Vagina (tissue), 2 donors: ENCODE measurements at places on chromosomes 2 and 18.

DNA sequence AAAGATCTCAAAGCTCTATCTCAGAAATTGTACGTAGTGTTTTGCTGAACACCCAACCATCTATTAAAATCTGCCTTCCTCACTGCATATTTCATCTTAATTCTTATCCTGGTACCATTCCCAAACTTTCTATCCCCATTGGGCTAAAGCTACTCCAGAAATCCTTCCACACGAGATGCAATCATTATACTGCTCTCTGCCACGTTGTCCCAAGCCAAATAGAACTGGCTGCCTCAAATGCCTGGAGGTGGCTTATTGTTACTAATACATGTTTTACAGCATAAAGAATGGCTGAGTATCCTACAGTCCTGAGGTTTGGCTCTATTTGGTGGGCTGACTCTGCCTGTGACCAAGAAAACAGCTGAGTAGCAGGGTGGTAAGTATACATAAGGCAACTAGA, 306.0 kb upstream of the ACVR2A start:
- no peak for DNase-seq
- H3K27ac ChIP-seq = no peak overlapping the region
- H3K4me3 ChIP-seq = no peak overlapping the region
- peaks cover 3% of the 10 kb centered on the region for H3K4me1 ChIP-seq
- no peaks in the 10 kb centered on the region for H3K36me3 ChIP-seq

DNA sequence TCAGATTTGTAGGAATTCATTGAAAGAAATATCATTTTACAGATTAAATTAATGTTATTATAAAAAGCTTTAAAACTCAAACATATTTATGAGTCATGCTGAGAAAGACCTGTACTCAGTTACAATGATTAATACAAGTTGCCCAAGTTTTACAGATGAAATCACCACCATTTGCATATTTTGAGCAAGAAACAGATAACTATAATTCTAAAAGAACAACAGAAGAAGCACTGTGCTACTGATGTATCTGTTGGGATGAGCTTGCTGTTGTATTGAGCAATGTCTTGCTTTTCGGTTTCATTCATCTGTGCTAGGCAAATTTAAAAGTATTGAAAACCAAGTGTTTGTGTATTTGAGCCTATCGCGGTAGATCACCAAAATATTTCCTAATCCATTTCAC, 1589.1 kb upstream of the ZEB2 start:
- H3K4me1 ChIP-seq = no peaks in the 10 kb centered on the region
- no peaks in the 10 kb centered on the region for H3K27me3 ChIP-seq
- H3K36me3 ChIP-seq = no peaks in the 10 kb centered on the region
- DNase-seq = no peak
- H3K4me3 ChIP-seq = no peak overlapping the region

DNA sequence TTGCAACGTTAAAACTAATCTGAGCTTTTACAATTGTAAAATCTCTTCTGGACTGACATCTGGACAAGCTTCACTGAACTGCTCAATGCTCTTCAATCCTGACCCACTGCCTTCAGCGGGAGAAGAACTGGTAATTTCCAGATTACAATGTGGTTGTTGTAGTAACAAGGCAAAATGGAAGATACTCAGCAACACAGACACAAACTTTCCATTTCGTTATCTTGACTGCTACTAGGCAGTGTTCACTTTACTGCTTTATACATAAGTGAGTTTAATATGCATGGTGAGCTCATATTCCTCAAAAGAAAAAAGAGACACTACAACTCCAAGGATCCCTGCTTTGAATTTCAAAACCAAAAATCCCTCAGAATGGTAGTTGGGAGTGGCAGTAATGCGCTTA, 51.9 kb downstream of the GRB14 start:
- no peak overlapping the region for H3K4me3 ChIP-seq
- H3K4me1 ChIP-seq = no peaks in the 10 kb centered on the region
- no peaks in the 10 kb centered on the region for H3K27me3 ChIP-seq
- no peak overlapping the region for H3K27ac ChIP-seq
- no peaks in the 10 kb centered on the region for H3K36me3 ChIP-seq

GRCh38 chr2:55425431-55425831, 5.8 kb upstream of the CCDC88A start:
- H3K27ac ChIP-seq = no peak overlapping the region
- H3K27me3 ChIP-seq = no peaks in the 10 kb centered on the region
- H3K36me3 ChIP-seq = no peaks in the 10 kb centered on the region
- H3K4me3 ChIP-seq = no peak overlapping the region
- H3K4me1 ChIP-seq = peaks cover 11% of the 10 kb centered on the region
